ENCODE measurements at places on chromosomes 2 and 18.

DNA sequence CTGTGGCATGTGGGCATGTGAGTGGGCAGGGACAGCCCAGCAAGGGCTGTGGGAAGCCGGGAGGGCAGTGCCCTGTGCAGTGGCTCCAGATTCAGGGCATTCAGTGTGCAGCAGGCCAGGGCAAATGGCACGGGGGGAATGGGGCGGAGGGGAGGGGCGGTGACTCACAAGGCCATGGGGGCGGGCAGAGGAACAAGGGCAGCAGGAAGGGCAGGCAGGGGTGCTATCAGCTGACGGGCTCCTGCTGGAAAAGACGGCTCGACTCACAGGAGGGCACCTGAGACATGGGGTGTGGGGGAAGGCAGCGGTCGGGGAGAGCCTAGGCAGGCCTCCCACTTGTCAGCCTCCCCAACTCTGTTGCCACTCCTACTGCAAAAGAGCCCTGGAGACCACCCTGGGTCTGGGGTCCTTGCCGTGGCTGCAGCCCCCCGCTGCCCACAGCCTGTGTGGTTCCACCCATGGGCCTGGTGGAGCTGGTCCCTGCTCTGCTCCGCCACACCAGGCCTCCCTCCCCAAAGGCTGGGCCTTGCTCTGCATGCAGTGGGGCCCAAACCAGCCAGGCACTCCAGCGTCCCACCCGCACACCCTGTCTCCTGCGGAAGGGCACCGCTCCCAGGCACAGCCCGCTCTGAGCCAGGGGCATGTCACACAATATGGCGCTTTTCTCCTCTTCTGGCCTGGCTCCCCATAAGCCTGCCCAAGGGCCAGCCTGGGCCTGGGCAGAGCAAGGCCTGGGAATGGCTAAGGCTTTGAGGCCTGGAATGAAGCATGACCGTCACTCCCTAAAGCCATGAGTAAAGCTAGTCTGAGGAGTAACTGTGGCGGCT is 25.9 kb downstream of the HS6ST1 start:
- no peak for DNase-seq

GRCh38 chr2:60104514-60105505 is 448.6 kb downstream of the BCL11A start:
- no peak for DNase-seq

DNA sequence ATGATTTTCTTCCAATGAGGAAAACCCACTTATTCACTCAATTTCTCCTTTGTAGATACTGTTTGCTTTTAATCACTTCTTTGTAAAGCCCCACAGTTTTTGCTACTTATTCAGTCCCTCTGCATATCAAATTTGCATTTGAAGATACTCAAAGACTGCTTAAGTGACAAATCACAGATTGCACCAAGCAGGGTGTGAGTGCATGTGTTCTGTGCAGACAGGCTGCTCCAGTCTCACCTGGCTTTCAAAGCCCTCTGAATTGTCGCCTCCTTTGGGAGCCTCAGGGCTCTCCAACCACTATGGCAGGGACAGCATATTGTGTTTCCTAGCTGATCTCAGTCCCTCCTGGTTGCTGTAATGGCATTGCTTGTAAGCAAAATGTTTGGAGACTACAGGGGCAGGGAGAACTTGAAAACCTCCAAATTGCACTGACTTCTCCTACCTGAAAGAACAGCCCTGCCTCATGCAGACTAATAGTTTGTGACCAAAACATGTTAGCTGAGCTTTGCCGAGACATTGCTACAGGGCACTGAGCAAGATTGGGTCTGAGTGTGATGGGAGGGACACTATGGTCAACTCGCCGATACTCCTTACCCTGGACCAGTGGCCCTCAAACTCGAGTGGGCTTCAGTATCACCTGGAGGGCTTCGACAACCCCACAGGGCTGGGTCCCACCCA is 96.8 kb downstream of the POLE4 start:
- no peak for DNase-seq

DNA sequence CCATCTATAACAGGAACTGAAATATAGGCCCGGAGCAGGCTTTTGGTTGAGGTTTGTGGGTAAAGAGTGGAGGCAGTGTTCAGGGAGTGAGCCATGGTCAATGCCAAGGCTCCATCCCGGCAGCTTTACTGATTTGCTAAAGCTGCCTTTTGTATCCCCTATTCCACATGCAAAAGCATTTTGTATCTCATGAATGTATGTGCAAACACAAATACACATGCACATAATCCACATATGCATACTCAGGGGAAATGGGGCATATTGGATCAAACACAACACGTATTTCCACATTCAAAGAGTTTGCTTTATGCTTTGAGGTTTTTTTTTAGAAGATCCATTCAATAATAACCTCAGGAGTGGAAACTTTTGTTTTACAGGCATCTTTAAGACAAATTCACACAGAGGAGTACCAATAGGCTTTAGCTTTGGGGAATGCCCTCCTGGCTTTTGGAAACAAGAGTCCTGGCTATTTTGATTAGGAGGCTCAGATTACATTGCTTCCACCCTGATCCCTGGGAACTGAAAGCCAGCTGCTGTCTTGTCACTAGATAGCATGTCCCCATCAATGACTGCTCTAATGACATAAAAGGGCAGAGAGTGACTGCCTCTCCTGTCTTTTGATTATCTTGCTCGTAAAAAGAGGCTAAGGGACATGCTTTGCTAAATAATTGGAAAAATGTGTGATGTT is 263.2 kb downstream of the EN1 start:
- DNase-seq, result no peak

- DNase-seq, result no peak
Measured at GRCh38 chr2:217153510-217153909, 293.6 kb upstream of the TNP1 start.

- DNase-seq, result peak; percentile 89
Measured at GRCh38 chr2:54081574-54081973, 33.8 kb upstream of the ACYP2 start.

DNA sequence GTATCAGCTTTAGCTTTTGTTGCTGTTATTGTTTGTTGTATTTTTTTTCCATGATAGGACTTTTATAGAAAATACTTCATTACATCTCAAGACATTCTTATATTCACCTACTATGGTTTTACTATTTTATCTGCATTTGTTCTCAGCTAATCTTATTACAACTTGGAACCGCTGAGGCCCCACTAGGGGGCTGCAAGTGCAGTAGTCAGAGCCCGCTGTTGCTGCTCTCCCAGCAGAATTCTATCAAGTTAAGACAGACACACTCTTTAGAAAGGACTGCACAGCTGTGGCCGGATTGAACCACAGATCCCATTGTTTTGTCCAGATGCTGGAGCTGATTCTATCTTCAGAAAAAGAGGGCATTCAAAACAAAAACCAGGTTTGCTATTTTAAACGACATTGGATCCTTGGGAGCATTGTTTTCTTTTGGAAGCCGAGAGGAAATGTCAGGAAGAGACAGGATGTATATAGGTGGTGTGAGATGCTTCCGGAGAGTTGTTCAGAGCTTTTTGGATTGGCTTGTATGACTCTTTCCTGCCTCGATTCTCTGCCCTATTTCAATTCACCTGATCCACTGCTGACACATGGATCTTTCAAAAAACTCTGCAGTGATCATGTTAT is 105.7 kb upstream of the GAREM1 start:
- no peak for DNase-seq

DNA sequence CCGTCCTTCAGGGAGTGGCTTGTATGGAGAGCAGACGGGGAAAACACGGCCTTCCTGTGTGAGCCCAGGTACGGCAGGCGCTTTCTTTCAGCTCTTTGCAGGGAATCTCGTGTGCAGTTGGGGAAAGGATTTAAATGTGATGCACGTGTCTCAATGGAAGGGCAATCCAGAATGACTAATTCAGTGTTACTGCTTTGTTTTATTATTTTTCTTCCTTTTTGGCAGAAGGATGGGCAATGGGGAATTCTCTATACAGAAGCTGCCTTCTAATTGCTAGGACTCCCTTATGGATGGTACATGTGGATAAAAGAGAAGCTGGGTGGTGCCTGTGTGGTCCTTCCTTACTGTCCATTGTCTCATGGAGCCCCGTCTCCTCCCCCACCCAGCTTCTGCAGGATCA is 107.4 kb downstream of the WDSUB1 start:
- DNase-seq, result no peak

GRCh38 chr2:66862885-66863650 is 428.1 kb downstream of the MEIS1 start:
- DNase-seq, result no peak

GRCh38 chr2:125745514-125745913 is 910.4 kb upstream of the GYPC start:
- DNase-seq, result no peak

- no peak for DNase-seq
Measured at GRCh38 chr2:2842466-2842865, 511.4 kb upstream of the MYT1L start.

DNA sequence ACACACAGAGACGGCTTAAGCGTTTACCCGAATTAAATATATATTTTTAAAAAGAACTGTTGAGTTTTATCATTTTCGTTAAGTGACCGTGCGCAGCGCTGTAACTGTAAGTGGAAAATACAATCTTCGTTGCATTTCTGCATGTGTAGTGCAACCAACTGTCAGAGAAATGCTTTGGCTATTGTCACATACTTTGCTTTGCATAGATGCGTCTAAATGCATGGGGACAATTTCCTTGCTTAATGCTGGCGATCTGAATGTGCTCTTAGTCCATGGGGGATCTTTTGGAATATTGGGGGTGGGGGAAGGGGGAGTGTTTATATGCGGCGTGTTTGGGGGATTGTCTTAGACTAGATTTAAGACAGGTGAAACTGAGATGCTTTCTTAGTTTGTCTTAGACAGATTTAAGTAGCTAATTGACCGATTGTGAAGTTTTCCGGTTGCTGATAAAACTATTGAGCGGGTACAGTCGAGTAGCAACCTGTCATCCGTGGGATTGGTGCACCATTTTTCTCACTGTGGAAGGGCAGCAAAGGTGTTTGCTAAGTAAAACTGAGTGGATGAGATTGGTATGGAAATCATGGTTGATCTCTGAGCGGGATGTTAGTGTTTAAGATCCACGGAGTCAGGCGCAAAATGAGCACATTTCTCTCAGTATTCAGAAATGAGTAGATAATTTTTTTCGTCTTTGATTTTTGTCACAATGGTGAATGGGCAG is 476 bp downstream of the VSNL1 start:
- no peak for DNase-seq

DNA sequence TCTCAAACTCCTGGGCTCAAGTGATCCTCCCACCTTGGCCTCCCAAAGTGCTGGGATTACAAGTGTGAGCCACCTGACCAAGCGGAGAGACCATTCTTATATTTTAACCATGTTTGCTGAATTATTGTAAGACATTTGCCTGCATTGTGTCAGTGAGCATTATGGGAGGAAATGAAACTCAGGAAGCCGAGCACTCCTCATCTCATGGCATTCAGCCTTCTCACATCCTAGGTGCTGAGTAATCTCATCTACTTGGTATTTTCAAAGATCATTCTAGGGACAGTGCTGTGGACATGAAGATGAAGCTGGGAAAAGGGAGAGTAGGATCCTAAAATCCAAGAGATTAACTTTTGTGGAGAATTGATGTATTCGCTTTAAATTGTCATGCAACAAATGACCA is 66.1 kb downstream of the NAPG start:
- DNase-seq, result no peak

DNA sequence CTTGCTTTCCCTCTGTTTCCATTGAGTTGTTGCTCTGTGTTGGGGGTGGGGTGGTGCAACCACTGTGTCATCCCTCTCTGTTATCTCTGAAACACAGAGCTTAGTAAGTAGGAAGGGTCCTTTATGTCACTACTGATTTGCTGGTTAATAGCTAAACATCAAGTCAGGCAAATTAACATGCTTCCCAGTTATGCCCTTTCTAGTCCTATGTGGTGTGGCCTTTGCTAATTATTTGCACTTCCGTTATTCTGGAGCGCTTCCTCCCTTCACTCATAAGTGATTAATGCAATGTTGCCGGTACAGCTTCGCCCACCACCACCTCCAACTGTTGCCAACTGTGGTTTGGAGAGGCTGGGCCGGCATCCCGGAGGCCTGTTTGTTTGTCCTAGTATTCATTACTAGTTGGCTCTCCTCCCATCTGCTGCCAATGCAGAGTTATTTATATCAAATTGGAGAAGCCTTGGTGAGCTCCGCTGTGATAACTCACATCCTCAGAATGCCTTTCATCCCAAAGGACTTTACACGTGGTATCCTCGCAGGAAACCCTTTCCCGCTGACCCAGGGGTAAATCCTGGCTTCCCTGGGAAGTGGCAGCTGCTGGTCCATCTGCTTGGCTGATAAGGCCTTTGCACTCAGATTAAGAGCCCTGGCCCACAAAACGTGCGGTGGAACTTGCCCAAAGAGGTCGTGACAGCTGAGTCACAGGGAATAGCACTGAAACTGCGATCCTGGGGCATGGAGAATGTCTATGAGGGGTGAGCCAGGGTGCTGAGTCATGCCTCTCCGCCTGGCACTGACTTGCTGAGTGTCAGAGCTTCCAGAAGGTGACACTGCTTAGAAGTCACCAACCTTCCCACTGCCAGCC is 72.0 kb upstream of the ZCCHC2 start:
- no peak for DNase-seq

- DNase-seq, result peak; percentile 40
Measured at GRCh38 chr2:86225581-86225980, 26.3 kb downstream of the MRPL35 start.

- no peak for DNase-seq
Measured at GRCh38 chr2:104501342-104501741, 352.6 kb upstream of the POU3F3 start.

DNA sequence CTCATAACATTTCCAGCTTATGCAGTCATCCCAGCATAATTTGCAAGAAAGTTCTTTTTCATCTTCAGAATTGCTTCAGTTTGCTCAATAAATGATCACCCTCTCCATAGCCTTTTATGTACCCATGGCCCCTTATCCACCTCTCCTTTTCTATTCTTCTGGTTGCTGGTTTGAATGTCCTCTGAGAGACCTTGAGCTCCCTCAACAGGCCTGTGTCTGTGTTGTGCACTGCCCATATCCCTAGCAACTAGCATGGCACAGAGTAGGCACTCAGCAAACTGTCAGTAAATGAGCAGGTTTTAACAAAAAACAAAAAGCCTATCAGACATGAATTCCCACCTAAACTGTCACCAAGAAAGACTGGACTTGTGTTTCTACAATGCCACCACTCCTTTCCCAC is 160.5 kb downstream of the AKAIN1 start:
- DNase-seq, result no peak

DNA sequence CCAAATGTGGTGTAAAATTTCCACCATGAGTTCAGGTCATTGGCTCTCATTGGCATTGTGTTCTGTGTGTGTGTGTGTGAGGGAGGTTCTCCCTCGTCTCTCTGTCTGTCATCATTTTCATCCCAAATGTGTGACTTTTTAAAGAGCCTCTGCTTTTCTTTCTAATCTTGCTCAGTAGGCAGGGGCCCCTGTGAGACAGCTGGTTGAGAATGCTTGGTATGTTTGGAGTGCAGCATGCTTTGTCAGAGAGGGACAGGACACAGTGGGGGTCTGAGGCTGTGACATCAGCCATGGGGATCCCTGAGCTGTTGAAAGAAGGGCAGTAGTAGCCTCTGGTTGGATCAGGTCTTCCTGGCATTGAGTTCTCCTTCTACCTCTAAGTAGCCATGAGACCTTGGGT is 10.6 kb downstream of the PTPRM start:
- DNase-seq, result no peak

GRCh38 chr2:151776367-151776766 is 42.1 kb upstream of the NEB start:
- no peak for DNase-seq

- peak; percentile 55 for DNase-seq
Measured at GRCh38 chr2:26769089-26769761, 5.1 kb downstream of the SLC35F6 start.
